ENCODE measurements at places on chromosomes 2 and 18.

- DNase-seq = no peak
Observed at GRCh38 chr2:205662206-205662965, 19.9 kb upstream of the NRP2 start.

GRCh38 chr2:1649103-1650084, 94.9 kb downstream of the PXDN start:
- no peak for DNase-seq

DNA sequence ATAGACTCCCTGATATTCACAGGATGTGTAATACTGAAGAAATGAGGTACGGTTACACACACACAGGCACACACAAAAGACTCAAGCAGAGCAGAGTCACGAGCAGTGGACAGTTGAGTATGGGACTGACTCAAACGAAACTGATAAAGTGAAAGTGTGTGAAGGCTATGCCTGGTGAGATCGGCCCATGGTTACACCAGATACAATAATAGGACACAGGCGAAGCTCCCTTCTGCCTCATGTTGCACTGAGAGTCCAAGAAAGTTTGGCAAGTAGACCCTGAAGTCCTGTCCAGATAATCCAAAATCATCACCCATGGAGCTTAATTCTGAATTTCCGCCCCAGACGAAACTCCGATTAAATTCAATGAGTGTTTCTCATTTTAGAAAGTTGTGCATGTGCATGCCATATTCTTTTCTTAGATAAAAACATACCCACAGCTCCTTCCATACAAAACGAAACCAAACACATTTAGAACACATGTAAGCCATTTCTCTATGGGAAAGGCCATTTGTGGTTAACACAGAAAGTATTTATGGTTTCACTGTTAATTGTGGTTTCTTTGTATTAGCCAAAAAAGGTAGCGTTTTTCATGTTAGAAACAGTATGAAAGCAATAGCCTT, 567.6 kb downstream of the PLCL1 start:
- DNase-seq = no peak

- DNase-seq = no peak
Observed at GRCh38 chr2:28134262-28134812, 243.8 kb downstream of the BABAM2 start.

DNA sequence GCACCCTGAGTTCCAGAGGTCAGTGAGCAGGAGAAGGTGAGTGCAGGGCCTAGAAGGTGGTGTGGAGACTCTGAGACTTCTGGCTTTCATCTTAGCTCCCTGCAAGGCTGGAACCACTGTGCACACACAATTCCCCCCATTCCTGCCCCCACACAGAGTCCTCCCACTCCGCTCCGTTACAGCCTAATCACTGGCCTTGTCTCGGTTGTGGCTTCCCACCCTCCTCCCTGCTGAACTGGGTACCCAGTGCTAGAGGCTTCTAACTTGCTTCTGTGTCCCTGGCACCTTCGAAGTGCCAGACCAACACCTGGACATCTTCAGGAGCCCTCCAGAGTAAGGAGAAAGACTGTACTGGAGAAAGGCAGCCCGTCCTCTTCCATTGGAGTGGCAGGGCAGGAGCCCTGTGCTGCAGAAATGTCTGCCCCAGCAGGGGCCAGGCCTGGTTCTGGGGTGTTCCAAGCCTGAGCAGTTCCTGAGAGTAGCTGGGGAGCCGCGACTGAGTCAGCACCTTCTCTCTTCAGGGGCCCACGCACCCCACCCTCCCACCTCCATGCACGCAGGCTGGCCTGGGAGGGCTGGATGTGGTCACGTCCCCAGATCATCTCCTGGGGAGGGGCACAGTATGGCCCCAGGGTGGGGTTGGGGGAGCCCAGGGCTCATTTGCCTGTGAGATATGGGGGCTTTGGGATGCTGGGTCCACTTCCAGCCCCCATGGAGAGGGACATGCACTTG, 23.4 kb downstream of the CROCC2 start:
- no peak for DNase-seq

GRCh38 chr2:126664639-126665038, 8.7 kb downstream of the GYPC start:
- DNase-seq = no peak

DNA sequence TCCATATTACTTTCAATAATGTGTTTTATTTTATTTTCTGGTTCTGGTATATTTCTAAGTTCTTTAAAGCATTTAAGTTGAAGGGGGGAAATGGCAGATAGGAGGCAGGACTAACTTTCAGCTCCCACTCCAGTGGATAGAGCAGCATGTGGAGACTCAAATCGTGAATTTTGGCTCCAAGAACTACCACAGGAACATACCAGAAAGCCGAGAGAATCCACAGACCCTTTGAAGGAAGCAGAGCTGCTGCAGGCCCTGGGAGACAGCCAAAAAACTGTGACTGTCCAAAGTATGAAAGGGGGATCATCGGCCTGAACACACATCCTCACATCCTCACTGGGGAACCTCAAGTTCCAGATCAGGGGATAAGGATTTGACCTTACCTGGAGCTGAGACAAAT, 207.6 kb upstream of the VWC2L start:
- no peak for DNase-seq

DNA sequence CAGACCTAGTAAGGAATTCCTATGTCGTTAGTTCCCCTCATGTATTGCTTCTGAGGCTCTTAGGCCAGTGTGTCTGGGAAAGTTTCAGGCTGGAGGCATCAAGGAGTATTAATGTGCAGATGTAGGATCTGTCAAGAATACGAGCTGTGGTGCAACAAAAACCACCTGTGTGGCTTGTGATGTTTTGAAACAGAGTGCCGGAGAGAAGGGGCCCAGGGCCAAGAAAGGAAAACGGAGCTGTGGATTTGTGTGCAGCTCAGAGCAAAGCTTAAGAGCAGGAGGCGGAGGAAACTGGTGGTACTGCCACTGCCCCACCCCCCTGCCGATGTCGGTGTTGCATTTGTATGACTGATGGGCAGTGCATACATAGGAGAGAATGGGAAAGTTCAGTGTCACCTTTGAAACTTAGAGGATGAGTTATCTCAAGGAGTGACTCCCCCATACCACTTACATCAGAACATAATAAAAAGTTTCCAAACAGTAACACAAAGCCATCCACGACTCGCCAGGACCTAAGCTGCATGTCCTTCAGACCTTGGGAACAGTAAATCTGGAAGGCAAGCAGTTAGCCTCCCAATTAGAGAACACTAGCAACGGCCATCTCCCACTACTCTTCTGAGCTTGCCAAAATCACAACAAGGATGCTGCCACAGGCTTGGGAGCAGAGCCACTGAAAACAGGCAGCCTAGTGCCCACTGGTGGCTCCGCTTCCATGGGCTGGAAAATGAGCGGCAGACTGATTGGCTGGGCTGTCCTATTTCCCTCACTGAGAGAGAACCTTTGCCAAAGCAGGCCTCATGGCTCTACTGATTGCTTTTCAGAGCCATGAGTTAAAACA, 152.7 kb upstream of the NT5C1B start:
- no peak for DNase-seq

GRCh38 chr2:183222751-183223150, 98.5 kb downstream of the NUP35 start:
- DNase-seq = no peak

DNA sequence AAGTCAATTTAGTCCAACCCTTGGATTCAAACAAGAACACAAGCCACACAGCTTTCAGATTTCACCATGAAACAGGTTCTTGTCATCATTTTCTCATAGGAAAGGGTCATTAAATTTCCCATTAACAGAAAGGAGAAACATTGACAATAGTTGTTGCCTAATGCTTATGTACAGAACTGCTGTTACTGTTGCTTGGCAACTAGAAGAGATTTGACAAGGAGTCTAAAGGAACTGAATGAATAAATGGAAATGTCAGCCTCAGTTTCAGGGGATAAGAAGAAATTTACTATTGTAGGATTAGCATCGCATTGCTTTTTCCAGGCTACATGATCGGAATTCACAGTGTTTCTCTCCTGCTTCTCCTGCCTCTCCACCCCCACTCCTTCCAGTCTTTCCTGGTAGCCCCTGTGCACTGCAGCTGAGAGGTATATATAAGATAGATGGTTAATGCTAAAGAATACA, 90.3 kb downstream of the SPATS2L start:
- no peak for DNase-seq

DNA sequence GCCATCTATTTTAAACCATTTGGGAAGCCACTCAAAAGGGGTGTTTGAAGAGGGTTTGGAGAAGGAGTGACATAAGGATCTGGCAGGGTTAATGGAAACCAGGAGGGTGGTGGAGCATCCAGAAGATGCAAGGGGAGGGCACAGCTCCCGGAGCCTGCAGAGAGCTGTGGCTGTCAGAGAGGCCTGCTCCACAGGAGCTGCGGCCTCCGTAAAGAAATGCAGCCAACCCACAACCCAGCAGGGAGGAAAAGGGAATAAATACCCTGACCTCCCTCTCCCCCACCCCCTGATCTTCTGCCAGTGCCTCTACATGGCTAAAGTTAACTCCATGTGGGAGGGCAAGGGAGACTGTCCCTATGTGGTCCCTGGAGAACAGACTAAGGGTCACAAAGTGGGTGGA, 567.1 kb upstream of the POU3F3 start:
- no peak for DNase-seq

GRCh38 chr2:23330214-23330613, 54.8 kb upstream of the KLHL29 start:
- DNase-seq = no peak

DNA sequence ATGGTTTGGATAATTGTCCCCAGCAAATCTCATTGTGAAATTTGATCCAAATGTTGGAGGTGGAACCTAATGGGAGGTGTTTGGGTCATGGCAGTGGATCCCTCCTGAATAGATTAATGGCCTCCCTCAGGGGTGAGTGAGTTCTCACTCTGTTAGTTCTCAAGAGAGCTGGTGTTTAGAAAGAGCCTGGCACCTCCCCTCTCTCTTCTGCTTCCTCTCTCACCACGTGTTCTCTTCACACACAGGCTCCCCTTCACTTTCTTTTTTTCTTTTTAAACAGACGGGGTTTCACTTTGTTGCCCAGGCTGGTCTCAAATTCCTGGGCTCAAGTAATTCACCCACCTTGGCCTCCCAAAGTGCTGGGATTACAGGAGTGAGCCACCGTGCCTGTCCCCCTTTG, 111.6 kb upstream of the LTBP1 start:
- no peak for DNase-seq

- DNase-seq = no peak
Observed at GRCh38 chr18:44723411-44723810, 42.7 kb downstream of the SETBP1 start.

- DNase-seq = no peak
Observed at GRCh38 chr2:169659320-169659719, 34.9 kb downstream of the CFAP210 start.

DNA sequence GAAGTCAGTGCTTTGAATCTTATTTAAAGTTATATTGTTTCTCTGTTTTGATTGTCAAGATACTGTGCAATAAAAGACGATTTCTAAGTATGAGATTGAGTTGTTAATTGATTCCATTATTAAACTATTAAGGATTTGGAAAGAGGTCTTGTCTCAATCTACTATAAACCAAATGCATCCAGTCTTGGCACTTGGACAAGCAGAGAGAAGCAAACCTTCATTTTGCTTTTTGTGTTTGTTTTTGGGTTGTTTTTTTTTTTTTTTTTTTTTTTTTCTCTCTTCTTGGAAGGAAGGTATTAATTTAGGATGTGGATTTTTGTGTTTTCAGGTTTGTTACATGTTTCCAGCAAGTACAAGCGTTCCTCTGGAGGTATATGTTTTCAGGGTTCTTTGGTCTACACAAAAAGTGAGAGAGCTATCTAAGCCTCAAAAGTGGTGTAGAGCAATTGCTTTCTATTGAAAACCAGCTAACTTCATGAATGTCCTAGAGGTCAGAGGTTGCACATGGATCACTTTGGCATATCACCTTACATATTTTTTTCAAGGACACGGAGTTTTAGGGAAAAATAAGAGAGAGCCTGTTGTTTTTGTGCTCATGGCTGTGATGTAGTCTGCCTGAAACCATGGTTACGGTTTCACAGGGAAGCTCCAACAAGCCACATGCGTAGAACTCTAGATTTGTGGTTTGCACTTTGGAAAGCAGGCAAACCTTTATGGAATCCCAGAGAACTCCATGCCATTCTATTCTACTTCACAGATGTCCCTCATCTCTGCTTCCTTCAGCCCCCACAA, 1.8 kb downstream of the PRKCE start:
- DNase-seq = no peak

GRCh38 chr18:8242151-8242696, 367.0 kb upstream of the RAB12 start:
- no peak for DNase-seq

DNA sequence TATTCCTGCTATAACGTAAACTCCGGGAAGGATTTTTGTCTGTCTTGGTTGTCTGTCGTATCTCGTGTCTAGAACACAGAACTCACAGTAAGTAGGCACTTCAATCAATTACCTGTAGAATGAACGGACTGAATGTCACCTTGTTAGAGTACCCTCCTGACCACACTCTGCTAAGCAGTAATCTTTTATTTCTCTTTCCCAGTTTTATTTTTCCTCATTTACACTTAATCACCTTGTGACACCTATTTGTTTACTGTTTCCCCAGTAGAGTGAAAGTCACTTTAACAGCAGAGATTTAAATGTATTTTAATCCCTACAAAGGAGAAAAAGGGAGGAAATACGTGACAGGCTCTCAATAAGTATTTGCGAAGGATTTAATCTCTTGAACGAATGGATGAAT, 514 bp upstream of the EPB41L5 start:
- no peak for DNase-seq

GRCh38 chr2:205527801-205528200, 154.5 kb upstream of the NRP2 start:
- DNase-seq = no peak

DNA sequence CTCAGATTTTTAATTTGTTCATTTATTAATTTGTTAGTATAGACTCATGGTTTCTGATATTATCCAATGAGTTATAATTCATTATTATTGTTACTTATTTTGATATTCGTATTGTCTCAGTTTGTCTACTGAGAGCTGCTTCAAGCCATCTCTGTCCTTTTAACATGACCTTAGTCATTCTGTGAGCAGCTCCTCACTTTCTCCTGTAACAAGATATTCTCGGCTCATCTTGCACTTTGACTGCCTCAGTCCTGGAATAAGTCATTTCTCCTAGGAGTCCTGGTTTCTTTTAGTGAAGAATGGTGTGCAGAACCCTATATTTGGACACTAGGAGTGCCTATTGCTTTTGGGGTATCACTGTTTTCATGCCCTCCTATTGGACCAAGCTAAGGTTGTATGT, 13.2 kb downstream of the ASB1 start:
- DNase-seq = no peak

DNA sequence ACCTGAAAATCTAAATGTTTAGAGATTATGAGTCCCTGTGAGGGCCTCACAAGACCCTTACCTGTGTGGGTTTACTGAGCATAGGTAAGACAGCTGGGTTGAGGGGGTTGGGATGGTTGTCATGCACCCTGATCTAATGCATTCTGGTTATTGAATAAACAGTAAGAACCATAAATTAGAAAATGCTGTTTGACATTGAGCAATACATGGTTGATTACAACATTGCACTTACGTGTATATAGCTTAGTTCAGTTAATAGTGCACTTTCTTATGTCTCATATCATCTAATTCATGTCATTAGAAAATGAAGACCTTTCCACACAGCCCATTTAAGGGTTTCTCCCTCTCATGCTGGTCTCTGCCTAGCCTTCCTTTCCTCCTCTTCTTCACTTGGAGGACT, 253.5 kb upstream of the ATP5MC3 start:
- no peak for DNase-seq

GRCh38 chr2:58063641-58064040, 17.0 kb downstream of the VRK2 start:
- DNase-seq = no peak

- DNase-seq = no peak
Observed at GRCh38 chr2:190519975-190520767, 14.4 kb downstream of the NEMP2 start.
